ENCODE measurements at places on chromosomes 13 and 19.

- no peak for DNase-seq
These were observed 5.5 kb downstream of the ALDH16A1 start for GRCh38 chr19:49458567-49458903.

GRCh38 chr19:49339301-49340068 is 4.3 kb downstream of the CD37 start:
- no peak for DNase-seq

DNA sequence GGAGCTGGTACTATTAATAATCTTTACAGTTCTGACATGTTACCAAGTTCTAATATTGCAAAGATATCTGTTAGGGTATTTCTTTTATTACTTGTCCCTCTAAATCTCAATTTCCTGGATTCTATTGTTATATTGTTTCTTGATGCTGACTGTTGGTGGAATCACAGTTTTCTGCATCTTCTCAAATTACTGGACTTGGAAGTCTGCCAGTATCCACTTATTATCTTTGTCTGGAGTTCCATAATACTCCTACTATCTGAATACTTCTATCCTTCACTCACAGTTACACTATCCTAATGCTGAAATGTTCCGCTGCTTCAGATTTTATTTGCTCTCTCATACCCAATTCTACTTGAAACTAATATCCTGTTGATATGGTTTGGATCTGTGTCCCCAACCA is 1985.7 kb upstream of the PRR20A start:
- no peak for DNase-seq

DNA sequence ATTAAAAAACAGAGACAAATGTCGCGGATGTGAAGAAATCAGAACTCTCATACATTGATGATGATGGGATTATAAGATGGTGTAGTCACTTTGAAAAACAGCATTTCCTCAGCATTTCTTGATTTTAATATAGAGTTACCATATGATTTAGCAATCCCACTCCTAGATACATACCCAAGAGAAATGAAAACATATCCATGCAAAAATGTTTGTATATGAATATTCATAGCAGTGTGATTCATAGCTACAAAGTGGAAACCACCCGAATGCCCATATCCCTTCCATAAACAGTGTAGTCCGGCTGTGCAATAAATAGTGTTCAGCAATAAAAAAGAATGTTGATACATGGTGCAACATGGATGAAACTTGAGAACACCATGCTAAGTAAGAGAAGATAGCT is 44.6 kb downstream of the DPY19L3 start:
- no peak for DNase-seq

DNA sequence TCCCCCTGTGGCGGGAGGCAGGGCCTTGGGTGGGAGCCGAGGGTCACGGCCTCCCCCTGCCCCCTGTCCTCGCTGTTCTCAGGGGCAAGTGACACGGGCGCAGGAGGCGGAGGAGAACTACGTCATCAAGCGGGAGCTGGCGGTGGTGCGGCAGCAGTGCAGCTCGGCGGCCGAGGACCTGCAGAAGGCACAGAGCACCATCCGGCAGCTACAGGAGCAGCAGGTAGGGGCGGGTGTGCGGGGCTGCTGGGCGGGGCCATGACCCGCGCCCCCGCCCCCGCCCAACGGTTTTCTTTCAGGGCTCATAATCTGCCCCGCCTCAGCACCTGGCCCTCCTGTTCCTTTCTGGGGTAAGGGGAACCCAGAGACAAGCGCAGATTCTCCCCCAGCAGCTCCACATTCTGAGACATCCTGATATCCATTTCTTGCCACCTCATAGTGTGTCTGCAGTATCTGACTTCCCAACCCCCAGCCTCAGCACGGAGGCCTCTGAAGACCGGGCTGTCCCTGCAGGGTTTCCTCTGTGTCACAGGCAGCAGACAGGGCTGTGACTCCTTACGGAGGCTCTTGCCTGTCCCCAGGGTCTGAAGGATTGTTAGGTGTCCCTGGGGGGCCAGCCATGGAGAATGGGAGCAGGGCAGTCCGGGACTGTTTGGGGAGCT is 15.9 kb downstream of the PRR36 start:
- DNase-seq = no peak

DNA sequence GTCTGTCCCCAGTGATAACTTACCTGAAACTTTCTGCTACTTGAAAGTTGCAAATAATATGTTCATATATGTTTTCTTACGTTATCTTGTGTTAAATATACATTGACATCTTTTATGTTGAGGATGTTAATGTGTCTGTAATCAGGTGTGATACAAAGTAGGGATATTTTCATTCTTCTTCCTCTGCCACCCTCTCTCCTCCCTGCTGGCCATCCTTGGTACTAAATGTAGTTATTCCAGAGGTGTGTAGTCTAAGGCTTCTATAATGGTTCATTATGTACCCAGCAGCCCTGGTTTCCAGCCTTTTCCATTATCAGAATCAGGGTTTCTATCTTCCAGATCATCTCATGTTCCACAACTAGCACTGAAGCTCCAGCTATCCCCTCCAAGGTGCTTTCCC is 606.7 kb upstream of the KLHL1 start:
- DNase-seq = no peak

GRCh38 chr19:48961051-48961649 is 4.0 kb upstream of the FTL start:
- DNase-seq = no peak

GRCh38 chr13:99000137-99000536 is 22.3 kb upstream of the DOCK9 start:
- no peak for DNase-seq

GRCh38 chr19:33198169-33198568 is 4.0 kb downstream of the LRP3 start:
- DNase-seq = no peak

GRCh38 chr19:9498183-9498902 is at the start of gene ZNF560:
Gene ZNF560 (minus strand): TSS chr19:9498616. CDS start chr19:9475313, 23,303 bp downstream.
- DNase-seq = no peak

- no peak for DNase-seq
These were observed 58.6 kb upstream of the WDFY2 start for GRCh38 chr13:51525567-51526167.

DNA sequence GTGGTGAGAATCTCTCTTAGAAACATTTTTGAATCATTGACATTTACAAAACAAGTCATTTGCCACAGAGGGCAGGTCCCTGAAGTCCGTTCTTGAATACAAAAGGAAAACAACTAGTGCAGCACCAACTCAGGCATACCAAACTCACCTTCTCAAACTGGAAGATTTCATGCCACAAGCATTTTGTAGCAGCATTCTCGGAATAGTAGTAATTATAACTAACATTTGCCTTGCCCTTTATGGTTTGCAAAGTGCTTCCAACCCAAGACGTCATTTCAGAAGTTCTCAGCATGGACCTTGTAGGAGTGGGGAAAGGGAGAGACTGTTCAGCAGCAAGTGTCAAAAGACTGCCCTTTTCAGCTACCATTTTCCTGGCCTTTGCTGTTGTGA is 344.6 kb downstream of the RFC3 start:
- DNase-seq = no peak

DNA sequence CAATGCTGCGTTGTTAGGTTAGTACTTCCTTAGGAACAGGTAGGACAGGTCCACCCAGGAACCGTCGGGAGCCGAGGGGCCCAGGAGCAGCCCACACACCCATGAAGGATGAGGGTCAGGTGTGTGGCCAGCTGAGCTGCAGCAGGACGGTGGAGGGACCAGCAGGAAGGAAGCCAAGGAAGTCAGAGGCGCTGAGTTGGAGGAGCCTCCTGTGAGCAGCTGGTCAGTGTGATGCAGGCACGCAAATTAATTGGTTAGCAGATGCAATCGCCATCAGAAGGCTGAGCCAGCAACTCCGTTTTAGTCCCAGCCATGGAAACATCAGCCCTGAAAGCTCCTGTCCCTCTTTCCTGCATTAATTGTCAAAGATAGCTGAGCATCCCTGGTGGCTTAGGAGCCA is 114.9 kb upstream of the SOX1 start:
- DNase-seq = no peak

DNA sequence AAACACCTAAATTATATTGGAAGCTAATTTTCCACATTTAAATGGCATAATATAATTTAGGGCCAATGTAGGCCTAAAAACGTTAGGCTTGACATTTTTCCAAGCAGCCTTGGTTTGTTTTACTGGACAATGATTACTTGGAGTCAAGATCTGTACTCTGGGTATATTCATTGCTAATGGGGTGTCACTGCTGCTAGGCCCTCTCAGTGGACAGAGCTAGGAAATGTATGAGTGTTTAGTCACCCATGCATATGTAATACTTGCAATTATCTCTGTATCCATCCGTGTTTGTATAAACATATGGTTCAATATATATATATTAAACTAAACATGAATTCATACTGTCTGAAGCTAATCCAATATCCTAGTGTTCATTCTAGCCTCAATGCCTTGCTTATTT is 598.1 kb downstream of the DCT start:
- no peak for DNase-seq

DNA sequence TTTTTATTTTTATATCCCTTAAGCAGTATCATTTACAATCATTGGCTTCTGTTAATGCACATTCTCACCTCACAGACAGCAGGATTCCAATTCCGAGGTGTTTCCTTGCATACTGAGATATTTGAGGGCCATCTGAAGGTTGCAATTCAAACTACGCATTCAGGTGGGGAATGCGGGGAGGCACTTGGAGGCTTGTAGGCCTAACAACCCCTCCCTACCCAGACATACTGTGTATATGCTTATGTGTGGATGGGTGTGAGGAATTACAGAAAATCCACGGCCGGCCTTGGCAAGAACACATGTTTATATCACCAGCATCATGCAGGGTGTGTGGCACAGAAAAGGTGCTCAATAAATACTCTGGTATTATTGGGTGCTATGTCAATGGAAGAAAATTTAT is 43.3 kb upstream of the PCDH8 start:
- DNase-seq = no peak

DNA sequence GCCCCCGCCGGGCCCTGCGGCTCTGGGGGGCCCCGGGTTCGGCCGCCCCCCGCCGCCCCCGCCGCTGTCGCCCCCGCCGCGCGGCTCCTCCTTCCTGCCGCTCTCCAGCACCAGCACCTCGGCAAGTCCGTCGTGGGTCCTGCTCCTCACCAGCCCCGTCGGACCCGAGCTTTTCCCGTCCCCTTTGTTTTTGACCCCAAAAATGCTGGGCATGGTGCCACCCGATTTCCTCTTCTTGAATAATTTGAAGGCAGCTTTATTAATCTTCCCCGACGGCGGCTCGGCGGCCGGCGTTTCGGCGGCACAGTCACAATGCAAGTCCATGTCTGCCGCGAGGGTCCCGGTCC is 945 bp downstream of the AMER2 start:
- no peak for DNase-seq

- no peak for DNase-seq
These were observed 413 bp downstream of the N4BP2L2 start for GRCh38 chr13:32538143-32538620.

DNA sequence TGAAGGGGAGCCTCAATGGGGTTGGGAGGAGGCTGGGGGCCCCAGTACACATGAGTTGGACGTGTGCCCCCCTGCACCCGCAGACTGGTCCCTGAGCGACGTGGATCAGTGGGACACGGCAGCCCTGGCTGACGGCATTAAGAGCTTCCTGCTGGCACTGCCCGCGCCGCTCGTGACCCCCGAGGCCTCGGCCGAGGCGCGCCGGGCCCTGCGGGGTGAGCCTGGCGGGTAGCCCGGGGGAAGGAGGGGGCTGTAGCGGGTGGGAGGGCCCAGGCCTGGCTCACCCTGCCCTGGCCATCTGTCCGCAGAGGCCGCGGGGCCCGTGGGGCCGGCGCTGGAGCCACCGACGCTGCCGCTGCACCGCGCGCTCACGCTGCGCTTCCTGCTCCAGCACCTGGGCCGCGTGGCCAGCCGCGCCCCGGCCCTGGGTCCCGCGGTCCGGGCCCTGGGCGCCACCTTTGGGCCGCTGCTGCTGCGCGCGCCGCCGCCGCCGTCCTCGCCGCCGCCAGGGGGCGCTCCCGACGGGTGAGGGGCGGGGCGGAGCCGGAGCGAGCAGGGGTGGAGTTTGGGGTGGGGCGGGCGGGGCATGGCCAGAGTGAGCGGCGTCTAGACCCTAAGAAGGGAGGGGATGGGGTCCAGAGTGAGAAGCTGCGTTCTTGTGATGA is 8.1 kb downstream of the PIK3R2 start:
- DNase-seq = peak; percentile 72

DNA sequence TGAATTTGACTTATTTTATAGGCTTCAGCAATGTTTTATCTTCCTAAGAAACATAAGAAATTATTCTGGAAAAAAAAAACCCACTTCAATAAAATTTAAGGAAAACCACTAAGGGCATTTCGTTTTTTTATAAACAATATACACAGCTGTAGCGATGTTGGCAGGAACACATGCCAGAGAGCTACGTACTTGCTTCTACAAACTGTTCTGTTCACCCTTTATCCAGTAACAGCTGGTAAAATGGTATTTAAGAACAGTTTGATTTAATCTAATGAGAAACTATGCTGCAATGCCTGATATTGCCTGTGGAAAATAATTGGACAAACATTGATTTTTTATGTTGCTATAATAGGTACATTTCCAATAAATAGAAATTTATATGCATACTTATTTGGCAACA is 137.2 kb upstream of the DACH1 start:
- no peak for DNase-seq

DNA sequence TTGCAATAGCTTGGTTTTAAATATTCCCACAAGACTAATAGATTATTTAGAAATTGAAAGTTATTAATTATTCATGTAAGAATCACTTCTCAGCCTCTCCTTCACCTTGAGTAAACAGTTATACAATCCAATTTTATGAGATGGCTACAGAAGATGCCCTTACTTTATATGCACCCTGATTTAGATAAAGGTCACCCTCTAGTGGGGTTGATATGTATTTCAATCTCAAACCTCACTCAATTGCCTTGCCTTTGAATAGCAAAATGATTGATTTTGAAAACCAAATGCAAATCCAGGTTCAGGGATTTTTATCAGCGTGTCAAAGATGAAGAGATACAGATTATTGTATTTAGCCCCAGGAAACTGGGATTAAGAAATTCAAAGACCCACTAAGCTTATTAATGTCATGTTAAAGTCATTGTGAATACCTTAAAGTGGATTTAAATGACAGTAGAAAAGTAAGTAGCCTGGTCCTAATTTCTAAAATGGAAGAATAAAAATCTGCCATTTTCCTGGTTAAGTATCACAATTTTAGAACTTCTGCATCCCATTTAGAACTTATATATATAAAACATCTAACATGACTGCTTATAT is 305.1 kb downstream of the ITGBL1 start:
- DNase-seq = no peak

GRCh38 chr13:97224544-97225300 is 2.6 kb downstream of the MBNL2 start:
- no peak for DNase-seq

DNA sequence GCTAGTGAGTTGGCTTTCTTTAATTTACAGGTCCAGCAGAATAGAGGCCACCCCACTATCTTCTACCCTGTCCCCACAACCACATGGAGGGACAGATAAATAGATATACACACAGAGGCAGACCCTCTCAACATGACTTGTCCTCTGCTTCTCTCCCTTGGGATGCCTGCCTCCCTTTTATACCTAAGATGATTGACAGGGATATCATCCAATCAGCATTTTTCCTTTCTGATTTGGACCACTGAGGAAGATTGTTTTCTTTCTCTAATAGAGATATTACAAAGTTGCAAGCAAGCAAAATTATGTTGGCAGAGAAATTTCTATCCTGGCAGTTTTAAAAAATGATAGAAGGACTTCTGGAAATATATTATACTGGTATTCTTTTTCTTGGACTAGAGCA is 35.8 kb downstream of the STOML3 start:
- no peak for DNase-seq

- peak; percentile 65 for DNase-seq
These were observed at the start of gene ATP1A3 for GRCh38 chr19:41993612-41994483. Gene ATP1A3 (minus strand): TSS chr19:41994230. CDS start chr19:41994076, 154 bp downstream.

Measured in activated gamma-delta T cell (primary cell).